Prostate gland (tissue), 2 donors: ENCODE measurements at places on chromosomes 11 and 22. TPM values are rescaled to one million over a fixed set of nuclear protein-coding genes. Genes with fewer than 3 reads are reported as not detected.
A peak's percentile ranks its signal among the peaks of the same experiment; 100 is the strongest.

DNA sequence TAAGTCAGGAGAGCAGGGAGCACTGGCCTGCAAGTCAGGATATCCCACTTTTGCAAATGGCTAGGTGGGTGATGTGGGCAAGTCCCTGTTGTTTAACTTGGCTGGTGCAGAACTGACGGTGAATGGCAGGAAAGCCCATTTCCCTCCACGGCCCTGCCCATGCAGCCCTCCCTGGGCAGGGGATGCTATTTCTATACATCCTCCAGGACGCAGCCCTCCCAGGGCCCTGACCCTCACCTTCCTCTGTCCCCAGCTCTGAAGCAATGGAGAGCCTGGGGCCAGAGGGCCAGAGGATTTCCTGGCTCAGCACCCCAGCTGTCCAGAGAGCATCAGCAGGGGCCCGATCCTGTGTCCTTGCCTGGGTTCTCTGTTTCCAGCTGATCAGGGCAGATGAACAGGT lies 91.3 kb downstream of the TSPAN18 start:
- H3K27ac ChIP-seq, result no peak overlapping the region
- H3K4me3 ChIP-seq, result no peak overlapping the region
- H3K4me1 ChIP-seq, result no peaks in the 10 kb centered on the region
- H3K36me3 ChIP-seq, result no peaks in the 10 kb centered on the region
- no peak for DNase-seq
- H3K27me3 ChIP-seq, result no peaks in the 10 kb centered on the region

DNA sequence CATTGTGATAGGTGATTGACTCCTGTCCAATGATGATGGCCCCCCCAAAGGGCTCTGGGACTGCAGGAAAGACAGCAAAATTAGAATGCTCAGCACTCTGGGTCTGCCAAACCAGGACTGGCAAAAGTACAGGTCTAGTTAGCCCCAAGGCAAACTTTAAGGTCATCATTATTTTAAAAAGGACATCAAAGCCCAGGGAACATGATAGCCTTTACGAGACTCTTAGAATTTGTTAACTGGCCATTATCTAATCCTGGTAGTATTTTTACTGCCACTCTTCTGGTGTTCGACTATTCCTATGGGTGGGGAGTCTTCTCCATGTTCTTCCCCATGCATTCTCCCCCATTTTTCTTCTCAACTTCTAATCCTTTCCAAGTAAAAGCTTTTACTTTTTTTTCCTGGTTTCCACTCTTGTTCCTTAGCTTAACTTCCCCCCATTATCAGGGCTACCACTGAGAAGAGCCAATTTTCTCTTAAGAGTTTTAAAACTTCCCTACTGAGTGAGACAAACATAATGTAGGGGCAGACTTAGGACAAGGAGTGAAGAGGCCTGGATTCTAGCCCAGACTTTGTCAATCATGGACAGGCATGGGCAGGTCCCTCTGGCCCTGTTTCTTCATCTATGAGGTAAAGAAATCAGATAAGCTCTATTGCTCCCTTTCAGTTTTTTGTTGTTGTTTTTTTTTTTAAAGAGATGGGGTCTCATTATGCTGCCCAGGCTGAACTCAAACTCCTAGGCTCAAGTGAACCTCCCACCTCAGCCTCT lies 7.1 kb downstream of the DDB1 start:
- peak overlapping the region; percentile 40 for H3K27ac ChIP-seq
- peaks cover 39% of the 10 kb centered on the region for H3K36me3 ChIP-seq
- H3K4me1 ChIP-seq, result peaks cover 9% of the 10 kb centered on the region
- H3K27me3 ChIP-seq, result no peaks in the 10 kb centered on the region

GRCh38 chr11:95123556-95123955 lies 33.9 kb downstream of the ENDOD1 start:
- no peak overlapping the region for H3K27ac ChIP-seq
- no peak overlapping the region for H3K4me3 ChIP-seq

GRCh38 chr11:16110886-16111285 lies 245.5 kb downstream of the SOX6 start:
- H3K27ac ChIP-seq, result no peak overlapping the region
- H3K4me1 ChIP-seq, result no peaks in the 10 kb centered on the region
- H3K4me3 ChIP-seq, result no peak overlapping the region
- DNase-seq, result no peak
- H3K27me3 ChIP-seq, result no peaks in the 10 kb centered on the region

DNA sequence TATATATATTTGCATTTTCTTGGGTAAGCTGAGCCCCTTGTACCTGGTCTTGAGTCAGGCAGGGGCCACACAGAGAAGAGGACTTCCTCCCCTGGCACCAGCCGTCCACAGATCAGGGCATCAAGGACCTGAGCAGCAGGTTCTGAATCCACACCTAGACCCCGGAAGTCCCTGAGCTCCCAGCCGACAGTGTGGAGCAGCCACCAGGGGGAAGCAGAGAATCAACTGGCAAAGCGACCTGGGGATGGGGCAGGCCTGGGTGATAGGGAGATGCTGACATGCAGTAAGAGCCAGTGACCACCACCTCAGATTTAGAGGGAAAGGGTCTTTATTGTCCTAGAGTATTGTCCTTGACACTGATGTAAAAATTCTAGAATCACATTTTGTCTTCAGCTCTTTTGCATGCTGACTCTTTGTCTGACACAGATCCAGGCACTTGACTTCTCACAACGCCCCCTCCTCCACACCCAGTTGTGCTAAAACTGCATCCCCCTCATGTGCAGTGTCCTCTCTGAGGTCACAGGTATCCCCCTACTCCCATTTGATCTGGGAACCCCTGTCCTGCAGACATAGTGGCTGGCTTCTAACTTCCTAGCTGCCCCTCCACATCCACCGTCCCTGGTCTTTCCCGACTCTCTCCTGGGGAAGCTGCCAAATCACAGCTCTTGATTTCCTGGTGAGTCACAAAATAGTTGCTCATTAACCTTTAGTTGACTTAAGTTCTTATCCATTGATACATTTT lies 109.3 kb downstream of the GGTLC2 start:
- no peak overlapping the region for H3K4me3 ChIP-seq
- no peaks in the 10 kb centered on the region for H3K27me3 ChIP-seq
- no peaks in the 10 kb centered on the region for H3K36me3 ChIP-seq
- no peaks in the 10 kb centered on the region for H3K4me1 ChIP-seq
- DNase-seq, result peak; percentile 27
- H3K27ac ChIP-seq, result no peak overlapping the region

DNA sequence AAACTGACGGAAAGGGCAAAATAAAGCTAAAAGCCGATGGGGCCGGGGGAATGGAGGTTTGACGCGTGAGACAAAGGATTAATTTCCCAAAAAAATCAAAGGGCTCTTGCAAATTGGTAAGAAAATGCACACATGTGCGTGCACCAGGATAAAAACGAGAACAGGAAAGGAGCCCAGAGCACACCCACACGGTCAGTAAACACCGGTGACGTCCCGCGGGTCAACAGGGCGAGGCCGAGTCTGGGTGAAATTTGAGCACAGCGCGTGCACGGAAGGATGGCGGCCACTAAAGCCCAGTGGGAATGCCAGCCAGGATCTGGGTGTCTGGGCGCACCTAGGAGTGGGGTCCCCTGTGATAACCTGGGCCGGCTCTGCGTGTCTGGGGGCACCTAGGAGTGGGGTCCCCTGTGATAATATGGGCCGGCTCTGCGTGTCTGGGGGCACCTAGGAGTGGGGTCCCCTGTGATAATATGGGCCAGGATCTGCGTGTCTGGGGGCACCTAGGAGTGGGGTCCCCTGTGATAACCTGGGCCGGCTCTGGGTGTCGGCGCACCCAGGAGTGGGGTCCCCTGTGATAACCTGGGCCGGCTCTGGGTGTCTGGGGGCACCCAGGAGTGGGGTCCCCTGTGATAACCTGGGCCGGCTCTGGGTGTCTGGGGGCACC lies 44.4 kb downstream of the BRSK2 start:
- H3K4me3 ChIP-seq, result no peak overlapping the region
- H3K36me3 ChIP-seq, result no peaks in the 10 kb centered on the region
- no peak for DNase-seq
- no peaks in the 10 kb centered on the region for H3K27me3 ChIP-seq
- H3K27ac ChIP-seq, result no peak overlapping the region

- H3K4me1 ChIP-seq, result no peaks in the 10 kb centered on the region
- no peak overlapping the region for H3K4me3 ChIP-seq
These were observed 232.5 kb downstream of the RAB38 start for GRCh38 chr11:87942786-87943185.

- no peaks in the 10 kb centered on the region for H3K36me3 ChIP-seq
- peak overlapping the region; percentile 50 for H3K27ac ChIP-seq
- H3K27me3 ChIP-seq, result no peaks in the 10 kb centered on the region
- peaks cover 10% of the 10 kb centered on the region for H3K4me1 ChIP-seq
- no peak overlapping the region for H3K4me3 ChIP-seq
These were observed 167.0 kb upstream of the RASSF10 start for GRCh38 chr11:12841946-12842630.

DNA sequence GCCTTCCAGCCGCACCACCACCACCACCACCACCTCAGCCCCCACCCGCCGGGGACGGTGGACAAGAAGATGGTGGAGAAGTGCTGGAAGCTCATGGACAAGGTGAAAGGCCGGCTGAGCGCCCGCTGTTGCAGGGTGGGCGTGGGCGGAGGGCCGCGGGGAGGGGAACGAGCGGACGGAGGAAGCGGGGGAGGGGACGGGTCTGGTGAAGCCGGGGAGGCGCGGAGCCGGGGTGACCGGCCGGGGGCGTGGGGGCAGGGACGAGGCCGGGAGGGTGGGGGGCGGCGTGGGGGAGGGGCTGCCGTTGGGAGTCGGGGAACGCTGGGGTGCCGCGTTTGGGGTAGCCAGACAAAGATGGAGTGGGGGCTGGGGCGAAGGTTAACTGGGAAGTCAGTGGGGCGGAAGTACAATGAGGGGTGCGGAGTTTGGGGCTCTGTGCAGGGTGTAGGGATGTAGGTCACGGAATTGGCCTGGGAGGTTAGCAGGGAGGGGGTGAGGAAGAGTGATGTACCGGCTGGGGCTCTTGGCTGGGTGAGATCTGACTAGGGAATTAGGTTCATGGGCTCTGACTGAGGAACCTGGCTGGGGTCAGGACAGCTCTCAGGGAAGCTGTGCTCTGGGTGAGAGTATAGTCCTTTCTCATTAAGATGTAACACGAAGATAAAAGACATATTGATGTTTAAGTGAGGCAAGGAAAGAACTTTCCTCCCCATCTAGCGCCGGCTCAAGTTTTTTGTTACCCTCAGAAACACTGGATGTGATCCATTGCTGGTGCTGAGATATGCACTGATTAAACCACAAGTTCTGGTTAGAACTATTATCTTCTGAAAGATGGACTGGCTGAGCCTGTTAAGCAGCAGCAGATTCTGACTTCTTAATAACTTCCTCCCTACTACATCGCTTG lies 624 bp downstream of the CBL start:
- H3K36me3 ChIP-seq, result no peaks in the 10 kb centered on the region
- DNase-seq, result peak; percentile 19
- H3K4me1 ChIP-seq, result no peaks in the 10 kb centered on the region

GRCh38 chr11:61484541-61484940 lies 24.0 kb upstream of the LRRC10B start:
- DNase-seq, result no peak
- H3K4me3 ChIP-seq, result no peak overlapping the region
- peaks cover 5% of the 10 kb centered on the region for H3K4me1 ChIP-seq
- no peaks in the 10 kb centered on the region for H3K27me3 ChIP-seq

- no peak overlapping the region for H3K4me3 ChIP-seq
- no peaks in the 10 kb centered on the region for H3K27me3 ChIP-seq
- H3K4me1 ChIP-seq, result no peaks in the 10 kb centered on the region
- DNase-seq, result no peak
These were observed 863.8 kb downstream of the KCNA4 start for GRCh38 chr11:29153078-29153477.

GRCh38 chr11:38582151-38582550 lies 1984.1 kb upstream of the RAG2 start:
- H3K4me3 ChIP-seq, result no peak overlapping the region
- H3K27me3 ChIP-seq, result no peaks in the 10 kb centered on the region
- H3K27ac ChIP-seq, result no peak overlapping the region
- H3K36me3 ChIP-seq, result no peaks in the 10 kb centered on the region
- DNase-seq, result no peak

DNA sequence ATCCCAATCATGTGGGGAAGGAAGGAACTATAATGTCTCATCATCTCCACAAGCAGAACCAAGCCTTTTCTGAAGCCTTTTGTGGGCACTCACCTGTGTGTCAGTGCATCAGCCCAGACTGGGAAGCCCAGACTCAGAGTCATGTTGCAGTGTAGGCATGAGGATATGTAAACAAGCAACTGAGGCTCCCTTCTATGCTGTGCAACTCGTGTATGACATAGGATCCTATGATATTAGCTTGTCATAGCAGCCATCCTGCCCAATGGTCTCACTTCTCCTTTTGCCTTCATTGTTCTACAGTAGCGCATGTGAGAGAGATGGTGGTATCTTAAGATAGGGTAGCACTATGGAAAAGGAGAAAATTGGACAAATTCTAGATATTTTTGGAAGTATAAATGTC lies 103.4 kb upstream of the OLFML1 start:
- no peak for DNase-seq
- no peaks in the 10 kb centered on the region for H3K4me1 ChIP-seq
- H3K27me3 ChIP-seq, result no peaks in the 10 kb centered on the region
- no peak overlapping the region for H3K27ac ChIP-seq
- no peaks in the 10 kb centered on the region for H3K36me3 ChIP-seq
- no peak overlapping the region for H3K4me3 ChIP-seq

GRCh38 chr11:60512651-60513225 lies 2.5 kb upstream of the MS4A13 start:
- H3K36me3 ChIP-seq, result no peaks in the 10 kb centered on the region
- no peaks in the 10 kb centered on the region for H3K4me1 ChIP-seq
- no peaks in the 10 kb centered on the region for H3K27me3 ChIP-seq
- no peak for DNase-seq
- no peak overlapping the region for H3K4me3 ChIP-seq

DNA sequence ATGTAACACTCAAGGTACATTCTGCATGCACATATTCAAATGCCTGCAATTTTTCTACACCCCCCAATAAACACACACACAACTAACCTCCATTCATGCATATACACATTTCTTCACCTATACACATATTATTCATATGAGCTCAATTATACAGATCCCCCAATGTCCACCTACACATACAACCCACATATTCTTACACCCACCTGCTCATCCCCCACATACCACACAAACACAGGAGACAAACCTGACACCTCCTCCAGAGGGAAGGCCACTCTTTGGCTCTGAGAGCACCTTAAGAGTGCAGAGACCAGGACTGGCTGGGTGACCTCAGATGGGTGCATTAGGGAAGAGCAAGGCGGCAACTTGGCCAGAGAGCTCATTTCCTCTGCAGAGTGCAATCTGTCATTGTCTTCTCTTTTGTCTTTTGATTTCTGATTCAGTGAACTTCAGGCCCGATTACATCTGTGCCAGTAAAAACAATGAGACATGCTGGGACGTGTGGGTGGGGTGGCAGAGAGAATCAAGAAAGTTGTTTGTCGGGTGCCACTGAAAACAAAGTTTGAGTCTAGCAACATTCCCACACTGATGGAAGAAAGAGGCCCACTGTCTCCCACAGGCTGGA lies 208.4 kb downstream of the NXPE2 start:
- H3K4me3 ChIP-seq, result no peak overlapping the region
- H3K36me3 ChIP-seq, result no peaks in the 10 kb centered on the region
- no peaks in the 10 kb centered on the region for H3K27me3 ChIP-seq
- DNase-seq, result no peak
- no peak overlapping the region for H3K27ac ChIP-seq

GRCh38 chr11:93481696-93482095 lies 61.5 kb downstream of the SMCO4 start:
- no peaks in the 10 kb centered on the region for H3K27me3 ChIP-seq
- H3K4me1 ChIP-seq, result no peaks in the 10 kb centered on the region

ALDH3B1 gene
- total RNA-seq, result 7.9 TPM

ART1 gene
- not detected for total RNA-seq

TMEM86A gene
- total RNA-seq, result 6.5 TPM

IZUMO1R gene
- not detected for total RNA-seq

TUBA8 gene
- total RNA-seq, result 1.3 TPM

SLC22A8 gene
- 0.11 TPM for total RNA-seq

AIFM3 gene
- total RNA-seq, result 1.4 TPM

SMIM35 gene
- 0.09 TPM for total RNA-seq

ANO3 gene
- total RNA-seq, result not detected

TNNI2 gene
- total RNA-seq, result 5.5 TPM

CD82 gene
- total RNA-seq, result 35.1 TPM
